Kasumi-1 (cell line): ENCODE measurements at places on chromosomes 2 and 18.
A peak's percentile ranks its signal among the peaks of the same experiment; 100 is the strongest.

DNA sequence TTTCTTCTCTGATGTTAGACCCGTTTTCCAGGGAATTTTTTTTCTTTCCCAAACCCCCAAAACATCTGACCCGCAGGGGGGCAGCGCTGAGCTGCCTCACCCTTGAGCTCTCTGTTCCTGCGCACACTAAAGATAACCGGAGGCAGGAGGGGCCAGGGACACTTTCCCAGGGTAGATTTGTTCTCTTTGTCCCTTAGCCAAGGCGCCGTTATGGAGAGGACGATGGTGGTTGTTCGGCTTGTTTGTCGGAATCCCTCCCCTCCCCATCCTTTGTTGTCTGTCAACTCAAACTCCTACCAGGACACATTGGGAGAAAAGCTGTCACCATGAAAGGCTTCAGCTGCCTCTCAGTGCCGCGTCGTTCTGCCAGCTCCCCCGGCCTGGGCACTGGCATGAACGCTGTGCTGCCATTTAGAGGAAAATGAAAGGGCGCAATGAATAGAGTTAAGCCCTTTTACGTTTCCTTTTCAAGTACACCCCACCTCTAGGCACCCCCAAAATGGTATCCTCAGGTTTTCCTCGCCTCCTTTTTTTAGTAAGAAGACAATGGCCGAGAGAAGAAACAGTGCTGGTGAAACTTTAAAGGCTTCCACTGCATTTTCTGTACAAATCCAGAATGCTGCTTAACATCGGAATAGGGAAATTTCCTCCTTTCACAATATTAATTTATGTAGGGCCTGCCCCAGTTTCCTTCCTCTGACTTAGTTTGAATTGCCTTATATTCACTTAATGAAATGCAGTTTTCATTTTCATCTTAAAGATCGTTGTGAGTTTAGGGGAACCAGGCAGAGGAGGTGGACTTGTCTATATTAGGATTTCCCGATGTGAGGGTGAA, 62.1 kb downstream of the RND3 start:
- no peak for DNase-seq

DNA sequence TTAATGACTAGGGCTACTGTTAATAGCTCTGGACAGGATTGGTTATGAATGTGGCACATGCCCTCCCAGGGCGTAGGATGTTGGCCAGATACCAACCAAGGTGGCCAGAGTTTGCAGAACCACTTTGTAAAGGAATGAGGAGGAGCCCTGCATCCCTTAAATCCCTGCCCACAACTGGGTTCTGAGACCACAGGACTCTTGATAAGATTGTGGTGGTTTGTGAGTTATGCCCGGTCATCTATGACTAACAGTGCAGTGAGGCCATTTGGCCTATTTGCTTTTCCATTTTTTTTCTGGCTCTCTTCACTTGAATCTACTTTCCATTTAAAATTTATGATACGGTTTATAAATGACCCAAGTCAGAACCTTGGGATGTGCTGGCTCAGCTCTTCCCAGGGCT, 294.5 kb downstream of the PRKCE start:
- DNase-seq = no peak

GRCh38 chr2:205494537-205495235, 187.6 kb upstream of the NRP2 start:
- DNase-seq = no peak

- DNase-seq = no peak
Measured at GRCh38 chr2:25161055-25161781, 7.2 kb downstream of the POMC start.

- no peak for DNase-seq
Measured at GRCh38 chr2:66440708-66441497, 6.0 kb downstream of the MEIS1 start.

GRCh38 chr2:37376421-37377186, 32.2 kb downstream of the QPCT start:
- no peak for DNase-seq

GRCh38 chr2:45860136-45861121, 209.0 kb downstream of the PRKCE start:
- peak; percentile 27 for DNase-seq
